ENCODE measurements at places on chromosomes 11 and 22.

- ATAC-seq, result no peak
Measured at GRCh38 chr22:37249986-37250385, 5.9 kb upstream of the RAC2 start.

DNA sequence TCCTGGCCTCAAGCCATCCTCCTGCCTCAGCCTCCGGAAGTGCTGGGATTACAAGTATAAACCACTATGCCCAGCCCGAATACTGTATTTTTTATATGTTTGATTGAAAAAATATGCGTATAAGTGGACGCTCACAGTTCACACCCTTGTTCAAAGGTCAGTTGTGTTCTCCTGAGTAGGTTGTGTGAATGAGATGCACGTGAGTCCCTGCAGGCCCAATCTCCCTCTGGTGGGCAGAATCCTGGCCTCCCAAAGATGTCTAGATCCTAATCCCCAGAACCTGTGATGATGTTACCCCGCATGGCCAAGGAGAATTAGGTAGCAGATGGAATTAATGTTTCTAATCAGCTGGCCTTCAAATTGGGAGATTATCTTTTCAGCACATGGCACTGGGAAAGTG, 41.9 kb downstream of the CTTN start:
- ATAC-seq, result no peak

GRCh38 chr22:42714768-42715390, 5.8 kb downstream of the A4GALT start:
- ATAC-seq, result no peak

- ATAC-seq, result no peak
Measured at GRCh38 chr11:47967577-47968525, 12.5 kb upstream of the PTPRJ start.

DNA sequence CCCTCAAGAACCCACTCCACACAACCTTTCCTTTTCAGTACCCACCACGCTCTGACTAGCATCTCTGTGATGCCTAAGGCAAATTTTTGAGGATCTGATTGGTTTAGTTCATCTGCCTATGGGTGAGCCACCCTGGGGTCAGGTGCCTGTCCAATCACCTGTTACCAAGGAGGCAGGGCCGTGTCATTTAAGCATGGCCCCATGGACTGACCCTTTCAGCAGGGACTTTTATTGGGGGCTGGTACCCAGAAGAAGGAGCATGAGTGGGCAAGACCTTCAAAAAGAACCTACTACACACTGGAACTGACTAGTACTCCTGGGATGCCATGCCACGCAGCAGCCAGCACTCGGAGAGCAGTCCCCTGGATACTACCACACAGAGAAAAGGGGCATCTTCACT, 28.4 kb downstream of the C11orf91 start:
- ATAC-seq, result no peak

- no peak for ATAC-seq
Measured at GRCh38 chr11:23696688-23697415, 800.0 kb upstream of the LUZP2 start.

GRCh38 chr11:111306321-111306720, 8.0 kb downstream of the POU2AF3 start:
- no peak for ATAC-seq

GRCh38 chr11:72773696-72774095, 20.2 kb downstream of the STARD10 start:
- ATAC-seq, result no peak

DNA sequence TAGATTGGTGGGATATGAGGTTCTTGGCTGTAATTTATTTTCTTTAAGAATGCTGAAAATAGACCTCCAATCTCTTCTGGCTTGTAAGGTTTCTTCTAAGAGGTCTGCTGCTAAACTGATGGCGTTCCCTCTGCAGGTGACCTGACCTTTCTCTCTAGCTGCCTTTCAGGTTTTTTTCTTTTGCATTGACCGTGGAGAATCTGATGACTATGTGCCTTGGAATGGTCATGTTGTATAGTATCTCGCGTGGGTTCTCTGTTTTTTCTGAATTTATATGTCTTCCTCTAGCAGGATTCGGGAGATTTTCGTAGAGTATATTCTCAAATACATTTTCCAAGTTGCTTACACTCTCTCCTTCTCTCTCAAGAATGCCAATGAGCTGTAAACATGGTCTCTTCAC, 122.2 kb downstream of the DDX10 start:
- ATAC-seq, result no peak

GRCh38 chr11:81596704-81597103, 1137.0 kb downstream of the FAM181B start:
- no peak for ATAC-seq

GRCh38 chr22:17120711-17121232, 388 bp downstream of the TMEM121B start:
- ATAC-seq, result peak; percentile 13

- no peak for ATAC-seq
Measured at GRCh38 chr11:77568916-77569675, 20.7 kb upstream of the AQP11 start.

DNA sequence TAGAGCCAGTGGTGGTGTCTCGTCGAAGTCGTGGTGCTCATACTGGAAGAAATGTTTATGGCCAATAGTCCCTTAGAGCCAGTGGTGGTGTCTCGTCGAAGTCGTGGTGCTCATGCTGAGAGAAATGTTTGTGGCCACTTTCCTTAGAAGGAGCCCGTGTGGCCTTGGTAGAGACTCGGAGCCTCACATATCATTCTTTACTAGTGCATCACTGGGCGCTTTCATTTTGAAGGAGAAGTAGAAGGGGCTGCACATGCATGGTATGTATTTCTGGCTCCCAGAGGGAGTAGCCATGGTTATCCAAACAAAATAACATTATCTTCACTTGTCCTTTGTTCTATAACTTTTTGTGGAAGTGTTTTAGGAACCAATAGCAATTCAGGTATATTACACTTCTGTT, 69.5 kb downstream of the JAM3 start:
- no peak for ATAC-seq

Measured in activated T-helper 17 cell treated with anti-CD3 and anti-CD28 coated beads, Interleukin-2, amount 50 U/mL, for 72 hours (primary cell).